ENCODE measurements at places on chromosomes 11 and 22. TPM values are rescaled to one million over a fixed set of nuclear protein-coding genes. Genes with fewer than 3 reads are reported as not detected.

The TNNI2 gene
- 1.0 TPM for polyA plus RNA-seq

The MAP6 gene
- polyA plus RNA-seq = 9.1 TPM

The C22orf31 gene
- 1.2 TPM for polyA plus RNA-seq

The CHRNA10 gene
- 1.6 TPM for polyA plus RNA-seq

The SPECC1L gene
- polyA plus RNA-seq = 48.1 TPM

The TP53AIP1 gene
- polyA plus RNA-seq = 1.1 TPM
